NCI-H2081 treated with DMSO at 0.1 percent for 48 hours (cell line): ENCODE measurements at places on chromosomes 16 and 17.

GRCh38 chr17:47762728-47763127, 29.7 kb downstream of the TBX21 start:
- DNase-seq, result no peak

DNA sequence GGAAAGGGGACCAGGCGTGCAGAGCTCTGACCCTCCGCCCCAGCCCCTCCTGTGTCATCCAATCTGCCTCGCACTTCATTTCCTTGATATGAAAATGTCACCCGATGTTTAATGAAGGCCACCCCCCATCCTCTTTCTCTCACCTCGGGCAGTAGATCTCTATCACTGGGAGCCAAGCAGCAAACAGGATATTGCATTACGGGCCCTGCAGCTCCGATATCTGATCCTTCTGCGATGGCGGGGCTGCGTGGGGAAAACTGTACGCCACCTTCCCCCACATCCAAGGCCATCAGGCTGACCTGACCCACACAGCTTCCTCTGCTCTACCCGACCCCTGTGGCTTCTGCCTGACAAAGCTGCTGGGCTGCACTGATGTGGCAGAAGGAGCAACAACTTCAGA, 74.9 kb downstream of the DYNLRB2 start:
- no peak for DNase-seq

DNA sequence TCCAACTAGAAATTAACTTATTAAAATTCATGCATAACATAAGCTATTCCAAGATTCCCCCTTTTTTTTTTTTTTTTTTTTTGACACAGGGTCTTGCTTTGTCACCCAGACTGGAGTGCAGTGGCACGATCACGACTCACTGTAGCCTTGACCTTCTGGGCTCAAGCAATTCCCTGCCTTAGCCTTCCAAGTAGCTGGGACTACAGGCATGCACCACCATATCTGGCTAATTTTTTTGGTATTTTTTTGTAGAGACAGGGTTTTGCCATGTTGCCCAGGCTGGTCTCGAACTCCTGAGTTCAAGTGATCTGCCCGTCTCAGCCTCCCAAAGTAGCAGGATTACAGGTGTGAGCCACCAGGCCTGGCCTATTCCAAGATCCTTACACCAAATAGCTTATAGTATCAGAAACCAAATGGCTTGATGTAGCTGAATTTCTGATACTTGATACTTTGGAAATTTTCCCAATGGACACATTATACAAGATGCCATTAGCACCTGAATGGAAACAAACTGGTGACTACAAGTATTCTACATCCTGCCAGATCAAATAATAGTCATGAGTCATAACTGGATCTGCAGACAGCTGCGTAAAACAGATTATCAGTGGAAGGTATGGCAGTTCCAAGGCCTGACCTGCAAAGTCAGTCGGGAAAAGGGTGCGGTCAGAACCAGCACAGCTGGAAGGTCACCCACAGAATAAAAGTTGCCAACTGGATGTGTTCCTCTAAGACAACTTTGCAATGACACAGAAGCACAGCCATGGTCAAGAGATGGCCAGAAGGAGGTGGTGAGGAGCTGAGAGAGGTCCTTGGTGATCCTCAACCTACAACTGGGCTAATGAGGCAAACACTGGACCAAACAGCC, 14.5 kb downstream of the TUBG1 start:
- peak; percentile 65 for DNase-seq

DNA sequence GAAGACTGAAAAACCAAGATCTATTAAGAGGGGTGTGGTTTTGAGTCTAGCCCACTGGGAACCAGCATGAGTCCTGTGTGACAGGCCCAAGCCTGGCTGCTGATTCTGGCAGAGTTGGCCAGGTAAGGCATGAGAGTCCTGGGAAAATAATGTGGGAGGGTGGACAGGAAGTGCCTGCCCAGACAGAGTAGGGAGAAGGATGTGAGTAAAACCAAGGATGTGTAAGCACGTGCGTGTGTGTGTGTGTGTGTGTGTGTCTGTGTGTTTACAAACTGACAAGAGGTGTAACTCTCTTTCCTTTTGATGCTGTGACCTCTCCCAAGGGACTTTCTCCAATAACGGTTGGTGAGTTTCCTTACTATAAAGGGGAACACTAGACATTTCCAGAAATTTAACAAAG, 15.6 kb upstream of the TEX2 start:
- DNase-seq, result no peak

GRCh38 chr16:55292491-55292890, 31.5 kb upstream of the IRX6 start:
- no peak for DNase-seq

DNA sequence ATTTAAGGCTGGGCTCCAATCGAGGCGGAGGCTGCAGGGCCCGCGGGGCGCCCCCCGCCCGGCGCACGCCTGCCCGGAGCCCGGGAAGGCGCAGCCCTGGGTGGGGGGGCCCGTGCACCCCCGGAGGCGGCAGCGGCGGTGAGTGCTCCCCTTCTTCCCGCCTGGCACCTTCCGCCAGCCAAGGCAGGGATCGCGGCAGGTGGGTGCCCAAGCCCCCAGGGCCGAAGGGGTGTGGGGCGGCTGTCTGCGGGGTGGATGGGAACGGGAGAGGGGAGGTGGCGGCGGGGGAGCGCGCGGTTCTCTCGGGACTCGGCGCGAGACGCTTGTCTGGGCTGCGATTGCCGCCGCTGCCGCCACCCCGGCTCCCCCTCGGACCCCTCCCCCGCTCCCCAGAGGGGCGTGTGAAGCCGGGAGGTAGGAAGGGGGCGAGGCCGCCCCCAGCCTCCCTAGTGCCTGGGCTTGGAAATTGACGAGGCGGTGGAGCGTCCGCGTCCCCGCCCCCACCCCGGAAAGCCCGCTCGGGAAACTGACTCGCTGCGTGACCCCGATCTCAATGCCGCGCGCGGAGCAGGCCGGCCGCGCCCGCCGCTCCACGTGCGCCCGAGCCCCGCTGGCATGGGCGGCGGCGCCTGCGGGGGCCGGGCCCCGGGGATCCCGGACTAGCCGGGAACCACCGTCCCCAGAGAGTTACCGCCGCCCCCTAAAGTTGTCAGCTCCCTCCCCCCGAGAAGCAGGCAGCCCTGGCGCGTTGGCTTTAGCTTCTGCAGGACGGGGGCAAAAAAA, 231.5 kb downstream of the MRTFB start:
- DNase-seq, result no peak

GRCh38 chr16:49463529-49463928, 89.9 kb downstream of the C16orf78 start:
- DNase-seq, result no peak

DNA sequence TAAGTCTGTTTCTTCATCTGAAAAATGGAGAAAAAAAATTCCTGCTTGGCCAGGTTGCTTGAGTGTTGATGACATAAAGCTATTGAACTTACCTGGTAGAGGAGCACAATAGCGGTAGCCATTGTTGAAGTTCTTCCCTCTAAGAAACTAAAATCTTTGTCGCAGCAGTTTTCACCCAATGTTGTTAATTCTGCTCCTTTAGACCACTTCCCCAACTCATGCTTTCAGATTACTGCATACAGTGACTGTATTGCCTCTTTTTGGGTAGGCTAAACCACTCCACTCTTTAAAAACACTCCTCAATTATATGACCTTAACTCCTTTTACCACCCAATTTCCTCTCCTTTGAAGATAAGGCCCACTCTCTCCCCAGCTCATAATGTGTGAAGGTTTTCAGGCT, 35.7 kb upstream of the CCL2 start:
- DNase-seq, result no peak

GRCh38 chr17:15649861-15650421, 30.4 kb upstream of the FBXW10B start:
- DNase-seq, result no peak

GRCh38 chr16:51834794-51835193, 683.7 kb upstream of the SALL1 start:
- DNase-seq, result no peak

DNA sequence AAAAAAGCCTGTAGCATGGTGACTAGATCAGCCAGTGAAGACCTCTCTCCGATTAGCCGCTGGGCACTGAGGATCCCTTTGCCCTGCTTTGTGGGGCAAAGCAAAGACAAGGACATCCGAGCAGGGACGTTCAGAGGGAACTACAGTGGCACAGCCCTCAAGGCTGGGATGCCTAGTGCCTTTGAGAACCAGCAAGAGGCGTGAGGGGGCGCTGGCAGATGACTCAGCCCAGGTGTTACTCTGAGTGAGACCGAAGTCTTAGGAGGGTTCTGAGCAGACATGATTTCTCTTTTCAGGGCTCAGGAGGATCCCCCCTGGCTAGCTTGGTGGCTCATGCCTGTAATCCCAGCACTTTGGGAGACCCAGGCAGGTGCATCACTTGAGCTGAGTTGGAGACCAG, 178.6 kb downstream of the CPPED1 start:
- DNase-seq, result no peak

GRCh38 chr16:66382171-66382965, 15.9 kb downstream of the CDH5 start:
- DNase-seq, result no peak

DNA sequence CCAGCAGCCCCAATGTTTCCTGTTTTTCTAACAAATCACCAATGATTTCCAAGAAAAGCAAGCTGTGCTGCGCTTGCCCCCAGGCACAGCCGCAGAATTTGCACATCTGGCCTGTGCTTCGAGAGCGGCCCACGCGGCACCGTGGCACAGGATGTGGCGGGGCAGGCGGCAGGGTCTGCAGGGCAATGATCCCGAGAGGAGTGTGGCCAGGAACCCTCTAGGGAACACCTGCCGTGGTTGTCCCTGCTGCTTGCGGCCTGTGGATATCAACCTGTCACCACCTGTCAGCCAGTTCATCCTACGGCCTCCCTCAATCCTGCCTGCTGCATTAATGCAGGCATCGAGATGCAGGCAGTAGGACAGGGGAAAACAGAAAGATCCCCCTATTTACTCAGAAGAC, 24.0 kb downstream of the PIK3R5 start:
- no peak for DNase-seq

DNA sequence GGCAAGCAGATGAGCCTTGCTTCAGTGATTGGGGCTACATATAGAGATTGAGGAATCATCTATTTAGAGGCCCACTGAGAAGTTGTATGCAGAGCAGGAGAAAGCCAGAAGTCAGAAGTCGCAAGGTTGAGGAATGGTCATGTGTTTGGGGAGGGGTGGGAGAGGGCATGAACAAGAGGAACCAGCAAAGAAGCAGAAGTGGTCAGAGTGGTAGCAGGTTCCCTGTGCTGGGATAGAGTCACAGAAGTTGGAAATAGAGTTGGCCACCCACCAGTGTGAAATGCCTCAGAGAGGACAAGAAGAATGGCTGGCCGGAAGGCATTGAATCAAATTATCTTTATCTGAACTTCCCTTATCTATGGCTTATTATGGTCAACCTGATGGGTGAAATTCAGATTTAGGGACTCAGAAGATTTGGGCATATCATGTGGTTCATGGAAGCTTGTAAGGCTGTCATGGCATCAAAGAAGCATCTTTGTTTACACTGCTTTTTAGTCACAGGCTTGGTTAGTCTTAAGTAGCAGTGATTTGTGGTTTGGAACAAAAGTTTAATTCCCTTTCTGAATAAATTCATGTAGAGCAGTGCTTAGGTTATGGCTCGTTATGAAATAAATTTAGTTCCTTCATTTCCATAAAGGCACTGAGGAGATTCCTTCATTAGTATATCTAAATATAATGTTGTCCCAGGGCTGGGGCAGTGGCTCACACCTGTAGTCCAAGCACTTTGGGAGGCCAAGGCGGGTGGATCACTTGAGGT, 19.7 kb downstream of the MAP3K3 start:
- DNase-seq, result no peak

DNA sequence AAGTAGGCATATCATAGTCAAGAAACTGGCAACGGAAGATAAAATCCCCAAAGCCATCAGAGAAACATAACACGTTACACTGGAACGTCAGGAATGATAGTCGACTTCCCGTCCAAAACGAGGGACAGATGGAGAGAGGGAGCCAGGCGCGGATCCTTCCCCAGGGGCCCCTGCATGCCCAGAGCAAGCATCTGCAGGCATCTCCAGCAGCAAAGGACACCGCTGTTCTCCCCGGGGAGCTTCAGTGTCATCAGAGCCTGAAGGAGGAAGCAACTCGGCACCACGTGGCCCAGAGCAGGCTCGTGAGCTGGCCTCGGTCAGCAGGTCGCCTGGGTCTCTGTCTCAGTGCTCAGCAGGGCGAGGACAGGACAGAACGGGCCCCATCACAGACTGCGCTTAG, 50.1 kb downstream of the LMF1 start:
- no peak for DNase-seq

DNA sequence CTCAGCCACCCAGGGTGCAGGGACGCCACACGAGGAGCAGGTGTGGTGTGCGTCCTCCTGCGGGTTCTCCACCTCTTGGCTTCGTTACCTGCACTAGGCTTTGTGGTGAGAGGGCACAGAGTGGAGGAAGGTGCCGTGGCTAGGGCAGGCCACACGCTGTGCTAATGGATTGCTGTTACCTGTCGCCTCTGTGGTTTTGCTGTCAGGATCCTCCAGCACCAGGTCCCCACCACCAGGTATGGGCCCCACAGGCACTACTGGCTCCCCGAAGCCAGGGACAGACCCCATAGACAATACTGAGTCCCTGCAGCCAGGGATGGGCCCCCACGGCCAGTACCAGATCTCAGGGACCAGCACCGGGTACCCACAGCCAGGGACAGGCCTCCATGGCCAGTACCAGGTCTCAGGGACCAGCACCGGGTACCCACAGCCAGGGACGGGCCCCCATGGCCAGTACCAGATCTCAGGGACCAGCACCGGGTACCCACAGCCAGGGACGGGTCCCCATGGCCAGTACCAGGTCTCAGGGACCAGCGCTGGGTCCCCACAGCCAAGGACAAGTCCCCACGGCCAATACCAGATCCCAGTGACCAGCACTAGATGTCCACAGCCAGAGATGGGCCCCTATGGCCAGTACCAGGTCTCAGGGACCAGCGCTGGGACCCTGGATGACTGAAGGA, 315.6 kb downstream of the SEC14L1 start:
- DNase-seq, result no peak

GRCh38 chr17:2275722-2276121, 27.9 kb downstream of the SMG6 start:
- DNase-seq, result no peak

DNA sequence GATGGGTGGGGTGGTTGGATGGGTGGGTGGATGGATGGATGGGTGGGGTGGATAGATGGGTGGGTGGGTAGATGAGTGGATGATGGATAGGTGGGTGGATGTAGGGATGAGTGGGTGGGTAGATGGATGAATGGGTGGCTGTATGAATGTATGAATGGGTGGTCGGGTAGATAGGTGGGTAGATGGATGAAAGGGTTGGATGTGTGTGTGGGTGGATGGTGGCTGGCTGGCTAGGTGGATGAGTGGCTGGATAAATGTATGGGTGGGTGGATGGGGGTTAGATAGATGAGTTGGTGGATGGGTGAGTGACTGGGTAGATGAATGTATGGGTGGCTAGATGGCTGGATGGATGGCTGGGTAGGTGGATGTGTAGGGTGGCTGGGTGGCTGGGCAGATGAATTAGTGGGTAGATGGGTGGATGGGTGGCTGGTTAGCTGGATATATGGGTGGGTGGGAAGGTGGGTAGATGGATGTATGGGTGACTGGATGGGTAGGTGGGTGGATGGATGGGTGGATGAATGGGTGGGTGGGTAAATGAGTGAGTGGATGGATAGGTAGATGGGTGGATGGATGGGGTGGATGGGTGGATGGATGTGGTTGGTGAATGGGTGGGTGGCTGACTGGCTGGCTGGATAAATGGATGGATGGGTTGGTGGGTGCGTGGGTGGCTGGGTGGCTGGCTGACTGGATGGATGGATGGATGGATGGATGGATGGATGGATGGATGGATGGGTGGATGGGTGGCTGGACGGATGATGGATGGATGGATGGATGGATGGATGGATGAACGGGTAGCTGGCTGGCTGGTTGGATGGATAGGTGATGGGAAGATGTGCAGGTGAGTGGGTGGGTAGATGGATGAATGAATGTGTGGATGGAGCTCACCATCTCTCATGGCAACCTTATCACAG, 18.9 kb upstream of the GOSR2 start:
- no peak for DNase-seq
